ENCODE measurements at places on chromosomes 1 and 21. TPM values are rescaled to one million over a fixed set of nuclear protein-coding genes. Genes with fewer than 3 reads are reported as not detected.

ARHGEF10L gene
- 1.2 TPM for total RNA-seq

SUCO gene
- 22.8 TPM for total RNA-seq

SPATA1 gene
- 0.82 TPM for total RNA-seq

ILDR2 gene
- total RNA-seq, result not detected

MATN1 gene
- total RNA-seq, result 0.13 TPM

AIRE gene
- not detected for total RNA-seq

HEYL gene
- 0.32 TPM for total RNA-seq

KIAA0040 gene
- total RNA-seq, result 13.4 TPM

CADM3 gene
- 0.06 TPM for total RNA-seq

JAM2 gene
- 3.9 TPM for total RNA-seq

THEM5 gene
- total RNA-seq, result not detected

LRRC3 gene
- 0.97 TPM for total RNA-seq

SLC19A1 gene
- 7.8 TPM for total RNA-seq

TNFSF4 gene
- total RNA-seq, result 10.0 TPM

S100A11 gene
- total RNA-seq, result 16.2 TPM

PTPRF gene
- 785 TPM for total RNA-seq

SDF4 gene
- total RNA-seq, result 89.2 TPM

FAM3B gene
- total RNA-seq, result not detected

SPRR4 gene
- not detected for total RNA-seq

GBP1 gene
- total RNA-seq, result 40.2 TPM

SERPINC1 gene
- total RNA-seq, result not detected

SPATA21 gene
- not detected for total RNA-seq

TMEM200B gene
- total RNA-seq, result 0.49 TPM

CELA3B gene
- not detected for total RNA-seq

SZRD1 gene
- total RNA-seq, result 17.3 TPM
